Fibroblast of skin of left quadriceps (primary cell): ENCODE measurements at places on chromosomes 16 and 17.

- DNase-seq: no peak
Measured at GRCh38 chr16:67644038-67644437, 906 bp upstream of the CARMIL2 start.

DNA sequence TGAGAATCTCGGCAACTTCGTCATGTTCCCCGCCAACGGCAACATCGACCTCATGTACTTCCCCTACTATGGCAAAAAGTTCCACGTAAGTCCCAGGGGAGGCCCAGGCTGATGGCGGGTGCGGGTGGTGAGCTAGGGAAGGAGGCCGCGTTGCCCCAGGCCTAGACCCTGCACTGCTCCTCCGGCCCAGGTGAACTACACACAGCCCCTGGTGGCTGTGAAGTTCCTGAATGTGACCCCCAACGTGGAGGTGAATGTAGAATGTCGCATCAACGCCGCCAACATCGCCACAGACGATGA lies 4.8 kb downstream of the ATP1B2 start:
- DNase-seq: no peak

GRCh38 chr16:81700071-81700779 lies 78.9 kb upstream of the PLCG2 start:
- no peak for DNase-seq

DNA sequence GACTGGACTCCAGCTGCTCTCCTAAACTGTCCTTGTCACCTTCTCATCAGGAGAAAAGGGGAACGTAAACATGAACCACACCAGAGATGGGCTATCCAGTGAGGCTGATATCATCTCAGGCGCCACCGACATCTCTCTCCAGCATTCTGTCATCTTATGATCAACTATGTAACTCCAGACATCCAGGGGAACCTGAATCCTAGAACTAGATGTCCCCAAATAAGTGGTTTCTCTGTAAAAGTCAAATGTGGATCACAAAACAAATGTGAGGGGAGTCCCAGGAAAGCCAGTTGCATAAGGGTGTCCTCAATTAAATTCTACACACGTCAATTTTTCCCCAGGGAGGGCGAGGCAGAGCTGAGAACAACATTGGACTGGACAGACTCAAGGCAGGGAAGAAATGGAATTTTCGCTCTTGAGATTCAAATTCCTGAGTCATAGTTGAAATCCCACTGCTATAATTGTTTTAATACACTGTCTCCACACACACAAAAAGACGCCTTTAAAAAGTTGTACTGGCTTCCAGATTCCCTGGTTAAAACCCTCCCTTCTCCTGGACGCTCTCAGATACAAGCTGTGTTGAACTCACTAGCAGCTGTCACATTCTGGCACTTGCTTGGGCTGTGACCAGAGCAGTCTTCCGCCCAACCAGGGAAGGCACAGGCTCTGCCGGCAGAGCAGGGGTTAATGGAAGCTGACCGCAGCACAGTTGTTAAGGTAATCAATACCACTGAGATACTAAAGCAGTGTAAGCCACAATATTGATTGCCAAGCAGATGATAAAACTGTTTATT lies 62.6 kb downstream of the ZFHX3 start:
- peak; percentile 68 for DNase-seq

- DNase-seq: no peak
Measured at GRCh38 chr16:4385789-4386450, 14.3 kb downstream of the VASN start.

- DNase-seq: no peak
Measured at GRCh38 chr16:48536614-48537200, 73.3 kb downstream of the N4BP1 start.

DNA sequence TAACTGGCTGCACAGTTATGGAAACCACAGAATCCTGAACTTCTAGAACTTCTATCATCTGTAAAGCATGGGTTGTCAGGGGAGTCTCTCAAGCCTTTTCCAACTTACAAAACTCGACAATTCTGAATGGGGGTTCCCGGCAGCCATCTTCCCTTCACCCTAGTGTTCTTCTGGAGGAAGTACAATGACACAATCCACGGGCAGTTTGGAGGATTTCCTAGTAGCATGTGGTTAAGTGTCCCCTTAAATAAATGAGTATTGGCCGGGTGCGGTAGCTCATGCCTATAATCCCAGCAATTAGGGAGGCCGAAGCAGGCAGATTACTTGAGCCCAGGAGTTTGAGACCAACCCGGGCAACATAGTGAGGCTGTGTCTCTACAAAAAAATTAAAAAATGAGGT lies 2.1 kb downstream of the SLC16A6 start:
- DNase-seq: no peak

GRCh38 chr16:55002419-55002818 lies 71.8 kb downstream of the IRX5 start:
- DNase-seq: no peak

GRCh38 chr16:86322283-86322682 lies 188.0 kb upstream of the FOXF1 start:
- no peak for DNase-seq

- DNase-seq: no peak
Measured at GRCh38 chr16:5060073-5060641, 5.6 kb downstream of the C16orf89 start.

DNA sequence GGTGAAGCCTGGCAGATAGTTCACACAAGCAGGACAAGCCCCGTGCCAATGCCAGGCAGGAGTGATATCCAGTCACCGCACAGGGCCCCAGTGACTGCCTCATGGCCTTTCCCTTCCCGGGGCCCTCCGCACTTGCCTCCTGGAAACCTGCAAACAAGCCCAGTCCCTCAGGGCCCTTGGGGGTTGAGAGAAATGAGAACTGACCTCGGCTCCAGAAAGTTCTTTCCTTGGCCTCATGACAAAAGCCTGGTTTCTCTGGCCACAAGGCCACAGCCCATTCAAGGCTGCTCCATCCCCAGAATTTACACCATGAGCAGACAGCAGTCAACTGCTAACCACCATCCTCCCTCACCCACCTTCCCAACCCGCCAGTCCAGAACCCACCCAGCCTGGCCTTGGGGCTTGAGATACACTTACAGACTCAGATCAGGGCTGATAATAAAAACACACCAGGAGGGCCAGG lies 77.6 kb downstream of the CCDC182 start:
- DNase-seq: no peak

DNA sequence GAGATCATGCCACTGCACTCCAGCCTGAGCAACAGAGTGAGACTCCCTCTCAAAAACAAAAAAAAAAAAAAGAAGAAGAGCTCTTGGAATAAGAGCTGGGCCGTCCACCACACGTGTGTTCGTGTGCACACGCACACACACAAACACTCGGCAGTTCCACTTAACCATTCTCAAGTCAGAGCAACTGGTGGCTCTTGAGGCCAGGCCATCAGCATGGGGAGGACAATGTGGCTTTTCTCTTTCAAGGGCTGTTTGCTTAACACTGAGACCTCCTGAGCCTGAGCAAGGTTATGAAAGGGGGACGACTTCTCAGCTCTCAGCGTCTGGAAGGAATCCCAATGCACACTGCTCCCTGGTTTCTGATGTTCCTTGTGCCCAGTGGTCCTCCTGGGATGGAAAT lies 444.9 kb downstream of the SOX9 start:
- DNase-seq: no peak

DNA sequence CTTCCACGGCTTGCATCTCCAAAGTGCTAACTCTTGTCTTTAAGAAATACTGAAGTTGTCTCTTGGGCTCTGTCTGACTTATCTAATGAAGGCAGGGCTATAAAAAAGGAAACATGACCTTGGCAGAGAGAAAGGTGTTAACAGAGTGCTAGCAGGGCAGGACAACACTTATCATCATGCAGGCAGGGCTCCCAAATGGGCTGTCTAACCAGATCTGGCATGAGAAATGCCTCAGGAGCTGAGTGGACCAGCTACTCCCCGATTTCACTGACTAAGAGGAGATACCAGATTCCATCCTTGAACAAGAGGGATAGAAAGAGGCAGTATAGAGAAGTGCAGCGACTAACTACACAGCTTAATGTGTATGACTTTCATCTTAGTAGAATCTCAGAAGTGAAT lies 32.6 kb downstream of the PMP22 start:
- DNase-seq: no peak

GRCh38 chr16:27598931-27599565 lies 49.1 kb downstream of the KATNIP start:
- no peak for DNase-seq

GRCh38 chr16:88012360-88012759 lies 61.1 kb downstream of the BANP start:
- no peak for DNase-seq

DNA sequence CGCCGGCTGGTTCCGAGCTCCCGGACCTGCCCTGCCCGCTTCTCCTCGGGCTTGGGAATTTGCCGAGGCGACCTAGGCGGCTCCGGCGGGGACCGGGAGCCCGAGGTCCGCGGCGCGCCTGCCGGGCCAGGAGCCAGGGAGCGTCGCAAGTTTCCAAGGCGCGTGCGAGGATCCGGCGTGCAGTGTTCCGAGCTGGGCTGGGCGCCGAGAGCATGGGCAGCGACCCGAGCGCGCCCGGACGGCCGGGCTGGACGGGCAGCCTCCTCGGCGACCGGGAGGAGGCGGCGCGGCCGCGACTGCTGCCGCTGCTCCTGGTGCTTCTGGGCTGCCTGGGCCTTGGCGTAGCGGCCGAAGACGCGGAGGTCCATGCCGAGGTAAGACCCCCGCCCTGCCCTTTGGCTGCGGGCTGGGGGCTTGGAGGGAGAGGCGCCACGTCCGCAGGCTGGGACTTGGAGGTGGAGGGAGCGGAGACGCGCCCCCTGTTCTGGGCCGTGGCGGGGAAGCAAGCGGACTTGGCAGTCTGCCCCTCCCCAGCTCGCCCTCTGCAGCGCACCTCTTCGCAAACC lies 668 bp downstream of the MMP15 start:
- no peak for DNase-seq

DNA sequence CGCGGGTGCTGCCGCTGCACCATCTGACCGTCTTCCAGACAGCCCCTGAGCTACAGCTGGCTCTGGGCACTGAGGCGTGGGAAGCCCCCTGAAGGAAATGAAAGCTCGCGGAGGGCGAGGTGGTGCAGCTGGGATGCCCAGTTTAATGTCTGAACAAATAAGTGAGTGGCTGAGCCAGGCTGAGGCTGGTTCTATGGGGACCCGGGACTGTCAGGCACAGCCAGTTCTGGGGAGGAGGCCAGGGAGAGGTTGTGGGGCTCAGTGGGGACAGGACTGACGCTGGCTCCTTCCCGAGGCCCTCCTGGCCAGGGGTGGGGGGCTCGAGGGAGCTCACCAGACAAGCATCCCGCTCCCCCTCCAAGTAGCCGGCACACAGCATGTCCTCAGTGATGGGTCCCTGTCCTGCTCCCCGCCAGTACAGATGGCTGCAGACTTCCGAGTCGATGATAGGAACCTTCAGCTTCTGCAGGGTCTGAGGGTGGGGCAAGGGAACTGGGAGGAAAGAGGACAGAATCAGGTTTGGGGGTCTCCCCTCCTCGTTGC lies 4.4 kb downstream of the PRSS22 start:
- DNase-seq: no peak

- peak; percentile 52 for DNase-seq
Measured at GRCh38 chr17:80649672-80650330, 105.2 kb downstream of the RPTOR start.

DNA sequence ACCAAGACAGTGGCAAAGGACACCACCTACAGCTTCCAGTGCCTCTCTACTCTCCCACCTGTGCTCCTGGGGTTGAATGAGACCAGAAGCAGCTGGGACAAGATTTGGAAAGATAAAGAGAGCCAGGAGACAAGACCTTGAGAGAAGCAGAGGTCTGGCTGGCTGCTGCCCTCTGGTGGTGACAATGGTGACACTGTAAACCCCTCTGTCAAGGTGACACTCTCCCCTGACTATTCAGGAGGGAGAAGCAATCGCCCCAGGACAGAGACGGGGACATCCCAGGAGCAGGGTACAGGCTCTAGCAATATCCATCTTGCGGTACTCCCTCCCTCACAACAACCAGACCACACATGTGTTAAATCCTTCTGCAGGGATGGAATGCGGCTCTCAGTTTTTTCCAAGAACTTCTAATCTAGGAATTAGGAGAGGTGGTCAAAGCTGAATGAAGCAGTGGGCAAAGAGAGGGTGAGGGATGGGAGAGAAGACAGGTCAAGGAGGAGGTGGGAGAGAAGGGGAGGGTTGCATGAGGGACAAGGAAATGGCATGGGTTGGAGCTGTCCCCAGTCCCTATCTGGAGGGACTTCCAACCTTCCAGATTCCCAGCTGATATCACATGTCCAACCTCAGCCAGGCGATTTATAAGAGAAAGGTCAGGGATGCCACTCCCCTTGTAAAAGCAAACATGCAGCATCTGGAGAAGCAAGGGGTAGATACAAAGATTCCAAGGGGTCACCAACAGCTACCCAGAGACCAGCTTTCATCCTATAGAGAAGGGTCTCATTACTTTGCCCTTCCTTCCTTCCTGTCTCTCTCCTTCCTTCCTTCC lies 2.9 kb downstream of the PHOSPHO1 start:
- no peak for DNase-seq

- no peak for DNase-seq
Measured at GRCh38 chr17:55283256-55283965, 18.7 kb downstream of the HLF start.

GRCh38 chr16:53708490-53708889 lies 4.5 kb downstream of the FTO start:
- no peak for DNase-seq
